ENCODE measurements at places on chromosomes 4 and X.

GRCh38 chr4:178427663-178428062 lies 985.4 kb upstream of the AGA start:
- DNase-seq, result no peak

DNA sequence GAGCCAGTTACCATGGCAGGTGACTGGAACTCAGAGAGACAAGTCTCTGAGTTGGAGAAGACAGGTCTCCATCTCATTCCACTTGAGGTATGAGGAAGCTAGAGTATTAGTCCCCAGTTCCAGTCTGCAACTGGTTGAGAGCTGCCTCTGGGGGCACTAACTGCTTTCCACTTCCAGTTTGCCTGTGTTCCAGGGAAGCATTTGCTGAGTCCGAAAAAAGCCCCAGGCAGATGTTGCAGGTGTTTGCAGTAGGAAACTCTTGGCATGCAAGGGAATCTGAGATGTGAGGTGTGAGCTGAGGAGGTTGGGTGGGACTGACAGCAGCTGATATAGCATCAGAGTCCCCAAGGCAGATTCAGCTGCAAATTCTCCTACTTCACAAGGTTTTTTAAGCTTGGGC lies 272.2 kb upstream of the CASK start:
- DNase-seq, result no peak

DNA sequence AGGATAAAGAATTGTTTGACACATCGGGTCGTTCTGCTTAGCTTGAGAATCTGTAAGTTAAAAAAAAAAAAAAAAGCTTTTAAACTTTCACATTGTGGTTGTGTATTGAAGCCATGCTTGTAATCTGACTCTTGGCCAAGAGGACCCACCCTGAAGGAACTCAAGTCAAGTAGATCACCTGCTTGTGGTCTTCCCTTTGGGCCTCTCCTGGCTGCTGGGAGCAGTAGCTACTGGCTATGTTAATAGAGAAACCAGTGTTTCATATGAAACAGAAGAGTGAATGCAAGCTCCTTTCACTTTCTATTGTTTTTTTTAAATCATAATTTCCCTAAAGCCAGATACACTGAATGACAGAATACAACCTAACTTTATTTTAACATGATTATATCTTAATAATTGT lies 402.4 kb upstream of the NDST4 start:
- DNase-seq, result no peak

GRCh38 chr4:155675709-155676429 lies 9.2 kb downstream of the GUCY1A1 start:
- DNase-seq, result no peak

DNA sequence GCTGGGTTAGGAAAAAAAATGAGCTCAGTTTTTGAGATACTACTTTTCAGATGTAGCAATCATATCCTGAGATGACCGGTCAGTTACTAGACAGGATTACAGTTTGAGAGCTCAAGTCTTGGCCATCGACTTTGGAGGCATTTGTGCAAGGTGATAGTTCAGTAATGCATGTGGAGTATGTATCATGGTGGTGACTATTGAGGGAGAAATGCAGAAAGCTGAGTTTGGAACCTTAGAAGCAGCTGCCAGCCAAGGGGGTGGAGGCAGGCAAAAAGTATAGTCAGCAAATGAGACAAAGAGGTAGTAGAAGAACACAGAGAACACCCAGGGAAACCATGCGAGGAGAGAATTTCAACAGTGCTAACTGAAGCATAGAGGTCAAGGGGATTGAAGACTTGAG lies 48.7 kb upstream of the SLC4A4 start:
- peak; percentile 63 for DNase-seq

- DNase-seq, result no peak
Measured at GRCh38 chr4:61239250-61239649, 39.1 kb downstream of the ADGRL3 start.

DNA sequence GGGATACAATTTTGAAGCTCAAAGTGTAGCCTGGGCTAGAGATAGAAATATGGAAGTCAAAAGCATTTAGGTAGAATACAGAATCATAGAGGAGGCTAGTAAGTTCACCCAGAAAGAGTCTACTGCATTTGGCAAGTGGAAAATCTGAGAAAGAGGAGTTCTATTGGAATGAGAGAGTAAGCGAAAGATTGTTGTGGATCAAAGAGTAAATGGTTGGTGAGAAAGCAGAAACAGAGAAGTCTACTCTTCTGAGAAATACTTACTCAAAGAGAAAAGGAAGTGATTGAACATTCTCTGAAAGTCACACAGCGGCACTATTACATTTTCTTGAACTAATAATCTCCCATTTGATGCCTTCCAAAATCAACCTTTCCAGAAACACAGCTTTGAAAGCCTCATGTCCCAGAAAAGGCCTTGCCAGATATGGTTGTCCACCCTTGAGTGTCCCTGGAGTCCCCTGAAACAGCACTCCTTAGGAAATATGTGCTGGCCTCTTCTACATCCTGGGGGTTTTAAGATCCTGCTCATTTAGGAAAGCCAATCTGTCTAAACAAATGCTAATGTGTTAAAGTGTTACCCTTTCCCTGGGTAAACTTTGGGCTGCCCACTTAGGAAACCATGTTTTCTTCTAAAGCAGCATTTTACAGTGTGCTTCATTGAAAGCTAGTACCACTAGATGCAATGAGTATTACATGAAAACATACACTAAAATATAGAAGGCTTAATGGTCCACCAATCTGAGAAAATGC lies 132.6 kb downstream of the INPP4B start:
- no peak for DNase-seq

- no peak for DNase-seq
Measured at GRCh38 chr4:110660755-110661154, 37.9 kb upstream of the PITX2 start.

- DNase-seq, result no peak
Measured at GRCh38 chrX:48919947-48920717, 1.3 kb upstream of the PIM2 start.

DNA sequence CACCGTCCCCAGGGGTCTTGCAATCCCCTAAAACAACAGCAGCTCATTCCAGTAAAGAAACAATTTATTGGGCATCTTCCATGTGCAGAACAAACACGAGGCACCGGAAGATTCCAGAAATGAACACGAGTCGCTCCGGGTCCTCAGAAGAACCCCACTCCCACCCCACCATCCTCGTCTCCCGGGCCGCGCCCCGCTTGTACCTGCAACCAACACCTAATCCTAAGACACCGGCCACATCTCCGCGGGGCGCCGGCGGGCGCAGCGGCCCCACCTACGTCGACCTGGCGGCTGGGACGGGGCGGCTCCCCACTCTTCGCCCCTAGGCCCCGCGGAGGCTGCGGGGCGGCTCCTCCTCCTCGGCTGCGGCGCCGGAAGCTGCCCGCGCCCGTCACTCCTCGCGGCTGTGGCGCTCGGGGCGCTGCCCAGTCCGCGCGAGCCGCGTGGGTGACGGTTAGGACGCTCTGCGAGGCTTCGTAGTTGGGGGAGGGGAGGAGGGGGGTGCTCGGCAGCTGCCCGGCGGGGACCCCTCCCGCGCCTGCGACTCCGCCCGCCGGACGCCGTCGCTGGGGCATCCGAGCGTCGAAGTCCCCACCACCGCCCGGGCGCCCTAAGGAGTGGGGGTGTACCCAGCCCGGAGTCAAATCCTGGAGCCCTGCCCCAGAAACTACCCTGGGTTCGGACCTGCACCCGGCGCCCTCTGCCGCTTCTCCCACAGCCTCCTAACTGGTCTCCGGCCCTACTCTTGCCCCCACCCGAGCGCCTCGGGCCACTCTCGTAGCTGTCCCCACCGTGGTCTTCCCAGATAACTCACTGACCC lies at the start of gene CCDC158:
TSS of gene CCDC158 (minus strand) at position 380 of the 820 bp plus-strand sequence. CDS start 17,934 bp downstream, outside the sequence.
- no peak for DNase-seq

DNA sequence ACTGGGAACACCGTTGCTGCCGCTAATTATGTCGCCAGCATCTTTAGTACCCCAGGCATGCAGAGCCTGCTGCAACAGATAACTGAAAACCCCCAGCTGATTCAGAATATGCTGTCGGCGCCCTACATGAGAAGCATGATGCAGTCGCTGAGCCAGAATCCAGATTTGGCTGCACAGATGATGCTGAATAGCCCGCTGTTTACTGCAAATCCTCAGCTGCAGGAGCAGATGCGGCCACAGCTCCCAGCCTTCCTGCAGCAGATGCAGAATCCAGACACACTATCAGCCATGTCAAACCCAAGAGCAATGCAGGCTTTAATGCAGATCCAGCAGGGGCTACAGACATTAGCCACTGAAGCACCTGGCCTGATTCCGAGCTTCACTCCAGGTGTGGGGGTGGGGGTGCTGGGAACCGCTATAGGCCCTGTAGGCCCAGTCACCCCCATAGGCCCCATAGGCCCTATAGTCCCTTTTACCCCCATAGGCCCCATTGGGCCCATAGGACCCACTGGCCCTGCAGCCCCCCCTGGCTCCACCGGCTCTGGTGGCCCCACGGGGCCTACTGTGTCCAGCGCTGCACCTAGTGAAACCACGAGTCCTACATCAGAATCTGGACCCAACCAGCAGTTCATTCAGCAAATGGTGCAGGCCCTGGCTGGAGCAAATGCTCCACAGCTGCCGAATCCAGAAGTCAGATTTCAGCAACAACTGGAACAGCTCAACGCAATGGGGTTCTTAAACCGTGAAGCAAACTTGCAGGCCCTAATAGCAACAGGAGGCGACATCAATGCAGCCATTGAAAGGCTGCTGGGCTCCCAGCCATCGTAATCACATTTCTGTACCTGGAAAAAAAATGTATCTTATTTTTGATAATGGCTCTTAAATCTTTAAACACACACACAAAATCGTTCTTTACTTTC lies 1.8 kb downstream of the UBQLN2 start:
- DNase-seq, result peak; percentile 14

GRCh38 chrX:12149670-12150407 lies 11.6 kb downstream of the FRMPD4 start:
- DNase-seq, result no peak

DNA sequence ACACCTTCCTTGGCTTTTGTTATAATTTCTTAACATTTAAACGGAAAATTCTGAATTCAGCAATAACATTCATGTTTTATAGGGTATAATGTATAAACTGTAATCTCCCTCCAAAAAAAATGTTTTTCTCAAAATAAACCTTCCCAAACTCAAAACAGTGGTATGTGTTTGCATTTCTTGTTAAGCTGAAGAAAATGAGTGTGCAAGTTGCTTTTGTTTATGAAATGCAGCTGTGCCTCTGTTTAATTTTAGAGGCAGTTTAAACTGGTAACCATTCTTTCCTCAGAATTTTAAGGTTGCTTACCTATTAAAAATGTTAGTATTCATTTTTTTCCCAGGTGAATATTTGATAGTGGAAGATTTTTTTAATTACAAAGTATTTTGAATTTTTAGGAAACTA lies 105.0 kb upstream of the ANKRD50 start:
- no peak for DNase-seq

- no peak for DNase-seq
Measured at GRCh38 chr4:168273838-168274237, 44.7 kb downstream of the DDX60 start.
